ENCODE measurements at places on chromosomes 3 and 15.
A peak's percentile ranks its signal among the peaks of the same experiment; 100 is the strongest.

DNA sequence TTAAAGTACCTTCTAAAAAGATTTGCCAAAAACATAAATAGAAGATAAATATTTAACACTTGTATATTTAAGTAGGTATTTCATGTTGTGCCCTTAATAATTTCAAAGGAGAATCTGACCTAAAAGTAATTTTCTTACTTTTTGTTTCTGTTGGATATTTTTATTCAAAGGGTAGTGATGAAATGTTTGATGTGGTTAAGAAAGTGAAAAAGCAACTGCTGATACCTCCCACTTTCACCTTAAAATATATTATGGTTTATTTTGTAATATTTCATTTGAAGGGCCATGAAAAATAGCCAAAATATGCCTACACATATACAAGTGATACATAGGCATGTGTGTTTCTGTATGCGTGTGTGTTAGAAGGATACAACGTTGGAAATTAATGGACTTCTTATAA lies 5.8 kb upstream of the SLITRK3 start:
- no peak for DNase-seq

DNA sequence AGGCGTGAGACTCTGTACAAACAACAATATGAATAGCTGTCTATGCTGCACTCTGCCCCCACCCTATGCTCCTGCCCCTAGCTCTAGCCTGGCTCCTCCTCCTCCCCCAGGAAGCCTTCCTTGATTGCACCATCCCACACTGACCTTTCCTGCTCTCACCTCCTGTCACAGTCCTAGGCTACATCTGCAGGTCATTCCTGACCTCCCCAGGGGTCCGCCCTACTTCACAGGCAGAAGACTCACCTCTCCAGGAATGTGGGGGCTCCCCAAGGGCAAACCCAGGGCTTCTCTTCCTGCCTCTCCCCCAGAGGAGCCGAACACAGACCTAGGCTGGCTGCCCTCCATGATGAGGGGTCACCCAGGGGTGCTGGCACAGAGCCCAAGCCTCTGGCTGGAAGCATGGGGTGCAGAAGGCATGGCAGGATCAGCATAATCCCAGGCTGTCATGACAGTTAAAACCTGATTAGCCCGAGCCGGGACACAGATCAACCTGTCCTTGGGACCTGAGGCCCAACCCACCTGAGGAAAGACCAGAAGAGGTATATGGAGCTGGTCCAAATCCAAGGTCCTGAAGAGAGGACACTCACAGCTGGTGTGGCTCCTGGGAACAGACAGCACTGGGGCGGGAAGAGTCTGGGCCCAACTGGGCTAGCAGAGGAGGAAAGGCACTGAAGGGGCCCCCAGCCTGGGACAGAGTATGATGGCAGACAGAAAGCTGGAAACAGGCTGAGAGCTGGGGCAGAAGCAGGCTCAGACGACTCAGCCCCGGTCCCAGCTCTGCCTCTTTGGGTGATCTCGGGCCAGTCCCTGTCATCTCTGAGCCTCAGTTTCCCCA lies 5.9 kb downstream of the SEMA7A start:
- no peak for DNase-seq

GRCh38 chr15:66899555-66900350 lies 165.6 kb upstream of the SMAD3 start:
- no peak for DNase-seq

GRCh38 chr3:156358232-156358631 lies 196.7 kb downstream of the SSR3 start:
- no peak for DNase-seq

GRCh38 chr3:61008153-61008997 lies 242.9 kb downstream of the FHIT start:
- no peak for DNase-seq

DNA sequence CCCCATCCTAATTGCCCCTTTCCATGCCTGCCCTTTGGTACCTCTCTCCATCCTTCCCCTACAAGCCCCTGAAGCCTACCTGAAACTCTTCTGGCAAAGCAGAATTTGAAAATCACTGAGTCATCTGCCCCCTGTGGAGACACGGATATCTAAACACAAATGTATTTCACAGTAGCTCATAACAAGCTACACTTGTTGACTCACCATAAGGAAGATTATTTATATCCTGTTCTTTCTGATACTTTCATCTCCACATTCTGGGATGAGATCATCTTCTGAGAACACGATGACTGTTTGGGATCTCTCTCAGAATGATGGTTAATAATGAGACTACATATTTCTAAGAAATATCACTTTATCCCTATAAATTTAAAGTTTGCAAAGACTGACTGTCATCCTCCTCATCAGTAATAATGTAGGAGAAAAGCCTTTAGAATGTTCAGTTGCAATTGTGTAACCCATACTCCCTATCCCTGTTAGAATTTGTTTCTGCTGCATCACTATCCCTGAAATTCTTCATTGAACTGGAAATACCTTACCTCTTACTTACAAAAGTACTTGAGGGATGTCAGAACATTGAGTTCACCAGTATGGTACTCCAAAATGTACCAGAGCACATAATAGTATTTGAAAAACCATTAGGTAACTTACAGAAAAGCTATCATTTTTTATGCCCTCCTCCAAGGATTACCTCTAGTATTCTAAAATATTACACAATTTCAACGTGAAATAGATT lies 116.1 kb upstream of the IL12A start:
- no peak for DNase-seq

DNA sequence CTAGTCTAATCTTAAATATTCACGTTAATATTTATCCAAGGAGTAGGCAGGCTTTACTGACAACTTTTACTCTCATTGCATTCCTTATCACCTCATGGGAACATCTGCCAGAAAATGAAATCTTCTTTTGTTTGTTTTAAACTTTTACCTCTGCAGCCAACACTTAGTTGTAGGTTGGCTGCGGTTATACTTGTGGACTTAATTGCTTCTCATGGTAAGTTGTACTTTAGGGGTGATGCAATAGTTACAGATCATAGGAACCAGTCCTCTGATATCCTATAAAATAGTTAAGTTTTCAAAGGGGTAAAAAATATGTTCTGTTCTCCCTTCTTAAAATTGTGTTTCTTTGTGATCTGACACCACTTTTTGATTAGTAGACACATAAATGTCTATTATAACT lies 321.9 kb downstream of the ZPLD1 start:
- DNase-seq, result no peak

DNA sequence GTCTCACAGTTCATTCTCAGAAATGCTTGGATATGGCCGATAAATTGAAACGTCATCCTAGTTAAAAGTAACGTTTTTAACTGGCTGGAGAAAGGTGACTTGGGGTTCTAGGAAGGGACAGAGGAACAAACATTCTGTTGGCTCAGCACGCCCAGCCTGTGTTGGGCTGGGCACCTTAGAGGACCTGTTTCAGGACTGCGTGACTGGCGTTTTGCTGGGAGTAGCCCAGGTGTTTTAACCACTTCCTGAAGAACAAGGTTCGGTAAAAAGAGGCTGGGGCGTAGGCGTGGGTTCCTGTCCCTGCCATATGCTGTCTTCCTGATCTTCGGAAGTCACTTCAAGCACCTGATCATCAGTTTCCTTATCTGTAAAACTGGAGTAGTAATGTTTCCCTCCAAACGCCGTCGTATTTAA lies 1.1 kb upstream of the TLNRD1 start:
- no peak for DNase-seq

DNA sequence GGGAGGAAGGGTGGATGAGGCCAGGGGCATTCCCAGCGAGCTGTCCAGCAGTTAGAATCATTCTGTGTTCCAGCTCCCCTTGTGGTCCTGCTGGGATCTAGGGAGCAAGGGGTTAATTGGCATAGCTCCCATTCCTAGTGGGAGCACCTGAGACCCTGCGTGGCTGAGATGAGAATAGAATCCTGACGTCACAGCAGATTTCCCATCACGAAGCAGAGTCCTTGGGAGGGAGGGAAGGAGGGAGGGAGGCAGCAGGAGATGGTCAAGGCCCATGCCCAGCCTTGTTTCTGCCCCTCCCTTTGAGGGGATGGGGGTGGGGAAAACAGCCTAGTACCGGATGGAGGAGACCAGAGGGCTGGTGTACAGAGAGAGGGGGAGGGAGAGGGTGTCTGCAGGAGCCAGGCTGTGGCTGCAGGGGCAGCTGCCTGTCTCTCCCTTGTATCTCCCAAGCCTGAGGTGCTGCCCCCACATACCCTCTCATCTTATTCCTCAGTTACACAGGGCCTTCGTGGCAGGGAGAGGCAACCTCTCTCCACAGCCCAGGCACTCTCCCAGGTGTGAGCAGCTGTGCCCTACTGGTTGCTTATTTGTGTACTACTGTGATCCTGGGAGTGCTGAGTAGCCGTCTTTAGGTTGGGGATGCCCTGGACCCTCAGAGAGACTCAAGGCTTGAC lies 5.4 kb downstream of the TYRO3 start:
- no peak for DNase-seq

DNA sequence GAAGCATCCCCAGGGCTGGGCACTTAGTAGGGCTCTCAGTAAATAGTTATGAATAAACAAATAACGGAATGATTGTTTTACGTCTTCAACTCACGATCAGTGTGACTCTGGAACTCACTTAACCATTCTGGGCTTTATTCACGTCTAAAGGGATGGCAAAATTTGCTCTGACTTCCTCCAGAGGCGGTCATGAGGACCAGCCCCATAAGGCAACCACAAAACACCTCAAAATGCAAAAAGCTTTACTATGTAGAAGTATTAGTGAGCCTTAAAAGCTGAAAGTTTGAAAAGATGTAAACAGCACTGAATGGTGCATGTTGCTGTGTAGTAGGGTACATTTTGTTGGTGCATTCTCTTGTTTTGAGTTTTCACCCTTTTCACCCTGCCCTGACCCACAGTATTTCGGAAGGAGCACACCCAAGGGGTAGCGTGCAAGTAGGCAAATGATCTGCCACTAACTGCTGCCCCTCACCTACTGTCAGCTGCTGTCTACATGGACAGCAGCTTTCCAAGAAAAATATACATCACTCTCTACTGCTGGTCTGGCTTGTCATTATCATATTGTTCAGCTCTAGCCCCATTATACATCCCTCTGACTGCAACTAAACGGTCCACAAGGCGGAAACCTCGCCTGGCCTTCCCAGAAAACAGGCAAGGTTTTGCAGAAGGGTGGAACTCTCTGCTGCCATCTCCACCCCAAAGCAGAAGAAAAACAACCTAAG lies 308.5 kb upstream of the PROK2 start:
- DNase-seq, result no peak

- no peak for DNase-seq
Measured at GRCh38 chr3:87855616-87856015, 203.2 kb downstream of the CGGBP1 start.

- no peak for DNase-seq
Measured at GRCh38 chr3:3586843-3587646, 212.2 kb upstream of the LRRN1 start.

GRCh38 chr3:117059067-117059955 lies 349.7 kb downstream of the TUSC7 start:
- peak; percentile 45 for DNase-seq

DNA sequence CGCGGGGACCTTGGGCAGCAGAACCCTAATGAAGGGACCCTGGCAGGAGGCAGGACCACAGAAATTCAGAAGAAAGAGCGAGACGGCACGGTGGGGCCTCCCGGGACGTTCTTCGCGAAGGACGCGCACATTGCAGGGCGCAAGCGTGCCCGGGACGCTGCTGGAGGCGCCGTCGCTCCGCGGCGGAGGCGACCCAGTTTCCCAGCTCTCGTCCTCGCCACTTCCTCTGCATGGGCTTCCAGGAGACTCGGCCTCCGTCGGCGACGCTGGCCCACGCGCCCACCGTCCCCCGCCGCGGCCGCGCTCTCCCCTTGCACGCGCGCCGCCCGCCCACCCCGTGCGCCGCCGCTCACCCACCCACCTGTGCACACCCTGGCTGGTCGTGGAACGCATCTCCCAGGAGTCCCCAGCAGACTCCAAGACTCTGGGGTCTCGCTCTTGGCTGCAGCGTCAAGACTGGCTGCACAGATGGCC lies 31.8 kb upstream of the SMAD3 start:
- DNase-seq, result no peak

- no peak for DNase-seq
Measured at GRCh38 chr3:60366486-60366885, 884.8 kb downstream of the FHIT start.

GRCh38 chr3:38139191-38139590 lies 730 bp downstream of the MYD88 start:
- no peak for DNase-seq

GRCh38 chr3:175932586-175932985 lies 1073.5 kb downstream of the NAALADL2 start:
- no peak for DNase-seq

GRCh38 chr3:107487490-107487889 lies 35.3 kb upstream of the BBX start:
- DNase-seq, result no peak

- no peak for DNase-seq
Measured at GRCh38 chr3:23547905-23548650, 257.7 kb upstream of the UBE2E1 start.

GRCh38 chr3:71088019-71088708 lies 495.4 kb downstream of the FOXP1 start:
- DNase-seq, result no peak

- DNase-seq, result no peak
Measured at GRCh38 chr3:71226565-71227269, 356.8 kb downstream of the FOXP1 start.

GRCh38 chr3:192675958-192676649 lies 51.2 kb downstream of the FGF12 start:
- DNase-seq, result no peak

DNA sequence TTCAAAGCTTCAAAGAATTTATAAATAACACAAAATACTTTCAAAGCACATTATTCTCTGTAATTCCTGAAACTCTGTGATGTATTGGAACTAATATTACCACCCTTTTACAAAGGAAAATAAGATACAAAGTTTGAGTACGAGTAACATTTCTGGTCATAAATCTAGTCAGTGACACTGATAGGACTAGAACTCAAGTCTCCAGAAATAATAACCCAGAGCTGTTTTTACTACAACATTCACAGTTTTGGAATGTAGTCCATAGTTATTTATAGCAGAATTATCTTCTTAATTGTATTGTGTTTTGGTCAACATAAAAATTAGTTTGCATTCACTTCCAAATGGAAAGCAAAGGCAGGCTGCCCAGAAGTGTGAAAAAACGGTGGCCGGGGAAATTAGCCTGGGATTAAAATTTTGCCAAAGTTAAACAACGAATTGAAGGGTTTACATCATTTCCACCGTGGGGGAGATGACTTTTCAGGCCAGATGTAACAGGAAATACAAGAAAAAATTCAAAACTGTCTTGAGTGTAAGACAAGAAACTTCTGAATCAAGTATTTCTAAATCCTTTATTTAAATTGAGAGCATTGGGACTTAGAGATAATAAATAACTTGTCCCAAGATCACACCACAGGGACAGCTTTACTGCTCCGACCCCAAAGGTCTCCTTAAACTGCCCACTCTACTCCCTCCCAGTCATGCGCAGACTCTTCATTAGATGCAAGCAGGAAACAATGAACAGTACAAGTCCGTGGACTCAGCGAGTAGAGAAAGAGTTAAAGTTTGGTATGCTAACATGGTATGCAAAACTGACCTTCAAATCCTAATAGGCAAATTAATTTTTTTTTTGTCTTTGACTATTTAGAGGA lies 74.3 kb upstream of the VGLL4 start:
- no peak for DNase-seq
